ENCODE measurements at places on chromosomes 12 and 14.

DNA sequence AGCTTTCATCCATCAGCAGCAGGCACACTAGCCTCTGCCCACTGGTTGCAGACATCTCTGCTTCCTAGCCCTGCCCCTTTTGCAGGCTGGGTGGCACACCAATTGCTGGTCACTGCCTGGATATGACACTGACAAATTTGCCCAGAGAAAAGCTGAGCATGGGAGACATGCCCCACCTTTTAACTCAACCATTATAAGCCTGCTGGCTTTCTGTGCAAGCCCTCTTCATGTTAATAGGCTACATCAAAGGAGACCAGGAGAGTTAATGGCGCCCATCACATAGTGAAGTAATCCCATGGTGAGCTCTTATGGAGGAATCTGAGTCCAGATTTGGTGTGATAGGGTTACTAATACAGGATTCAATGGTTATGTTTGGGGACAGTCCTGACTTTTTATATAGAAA, 139.2 kb downstream of the KICS2 start:
- DNase-seq = no peak

- DNase-seq = no peak
These were observed 362.1 kb upstream of the STXBP6 start for GRCh38 chr14:25411781-25412757.

DNA sequence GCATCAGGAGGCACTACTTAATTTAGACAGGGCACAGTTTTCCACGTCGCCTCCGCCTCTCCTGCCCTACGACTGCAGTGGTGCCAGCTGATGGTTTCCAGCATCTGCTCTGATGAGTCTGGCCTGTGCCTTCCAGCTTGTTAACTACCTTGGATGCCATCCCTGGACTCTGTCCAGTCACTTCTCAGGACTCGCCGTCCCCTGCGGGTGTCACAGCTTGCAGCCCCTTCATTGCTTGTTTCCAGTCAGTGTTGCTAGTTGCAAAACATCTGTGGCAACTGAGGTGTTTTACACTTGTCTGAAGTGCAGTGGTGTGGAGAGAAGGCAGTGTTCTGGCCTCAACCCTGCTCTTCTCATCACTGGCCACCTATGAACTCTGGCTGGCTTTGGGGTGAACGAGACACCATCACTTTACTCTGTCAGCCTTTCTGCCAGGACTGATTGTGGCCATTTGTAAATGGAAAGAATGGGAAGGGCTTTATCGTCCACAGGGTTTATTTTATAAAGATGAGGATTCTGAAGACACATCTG, 8.3 kb downstream of the ADGRD1 start:
- no peak for DNase-seq

- no peak for DNase-seq
These were observed 75.8 kb upstream of the OR4E1 start for GRCh38 chr14:21749306-21749868.

- no peak for DNase-seq
These were observed 591.2 kb downstream of the VRK1 start for GRCh38 chr14:97388408-97388807.

- no peak for DNase-seq
These were observed 534.2 kb downstream of the LRFN5 start for GRCh38 chr14:42140831-42141279.

GRCh38 chr12:114319422-114319821, 86.5 kb downstream of the TBX5 start:
- no peak for DNase-seq

- DNase-seq = no peak
These were observed 84.7 kb upstream of the FERMT2 start for GRCh38 chr14:53035336-53036210.

DNA sequence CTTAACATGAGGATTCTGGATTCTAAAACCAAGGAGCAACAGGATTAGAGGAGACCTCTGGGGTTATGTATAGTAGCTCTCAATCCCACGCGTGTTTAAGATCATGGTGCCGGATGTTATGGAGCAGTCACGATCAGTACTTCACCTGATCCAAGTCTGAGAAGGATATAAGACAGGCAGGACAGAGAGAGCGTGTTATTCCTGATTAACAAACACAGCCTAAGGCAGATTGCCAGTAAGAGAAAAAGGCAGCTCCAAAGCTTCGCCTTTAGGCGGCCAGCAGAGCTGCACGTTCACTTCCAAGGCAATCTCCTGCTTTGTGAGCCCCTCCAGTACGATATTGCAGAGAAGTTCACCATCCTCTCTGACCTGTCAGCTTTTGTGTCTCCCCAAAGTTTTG, 5.5 kb downstream of the SETD3 start:
- no peak for DNase-seq

GRCh38 chr14:89373185-89373584, 43.8 kb downstream of the FOXN3 start:
- no peak for DNase-seq

GRCh38 chr14:77158882-77159255, 17.3 kb upstream of the ZDHHC22 start:
- no peak for DNase-seq

- no peak for DNase-seq
These were observed 287.8 kb upstream of the KITLG start for GRCh38 chr12:88868050-88868449.

DNA sequence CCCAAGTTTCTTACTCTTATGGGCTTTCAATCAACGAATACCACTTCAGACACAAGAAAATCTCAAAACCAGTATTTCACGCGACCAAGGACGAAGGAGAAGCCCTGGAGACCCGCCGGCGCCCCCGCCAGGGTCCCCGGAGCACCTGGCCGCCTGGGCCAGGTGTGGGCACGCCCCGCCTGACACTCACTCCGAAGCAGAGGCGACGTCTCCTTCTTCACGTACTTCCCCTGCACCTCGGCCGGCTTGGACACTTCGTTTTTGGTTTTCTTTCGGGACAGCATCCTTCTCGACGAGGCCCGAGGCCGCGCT, 466 bp downstream of the SAV1 start:
- DNase-seq = no peak
